ENCODE measurements at places on chromosomes 4 and X.

GRCh38 chr4:123488916-123489315 is 92.3 kb downstream of the SPRY1 start:
- DNase-seq, result no peak

- no peak for DNase-seq
These were observed 504.6 kb downstream of the KCTD8 start for GRCh38 chr4:43943998-43944397.

- no peak for DNase-seq
These were observed 1239.4 kb downstream of the TECRL start for GRCh38 chr4:63169836-63170235.

- DNase-seq, result no peak
These were observed 412.9 kb upstream of the FMR1 start for GRCh38 chrX:147498796-147499195.

DNA sequence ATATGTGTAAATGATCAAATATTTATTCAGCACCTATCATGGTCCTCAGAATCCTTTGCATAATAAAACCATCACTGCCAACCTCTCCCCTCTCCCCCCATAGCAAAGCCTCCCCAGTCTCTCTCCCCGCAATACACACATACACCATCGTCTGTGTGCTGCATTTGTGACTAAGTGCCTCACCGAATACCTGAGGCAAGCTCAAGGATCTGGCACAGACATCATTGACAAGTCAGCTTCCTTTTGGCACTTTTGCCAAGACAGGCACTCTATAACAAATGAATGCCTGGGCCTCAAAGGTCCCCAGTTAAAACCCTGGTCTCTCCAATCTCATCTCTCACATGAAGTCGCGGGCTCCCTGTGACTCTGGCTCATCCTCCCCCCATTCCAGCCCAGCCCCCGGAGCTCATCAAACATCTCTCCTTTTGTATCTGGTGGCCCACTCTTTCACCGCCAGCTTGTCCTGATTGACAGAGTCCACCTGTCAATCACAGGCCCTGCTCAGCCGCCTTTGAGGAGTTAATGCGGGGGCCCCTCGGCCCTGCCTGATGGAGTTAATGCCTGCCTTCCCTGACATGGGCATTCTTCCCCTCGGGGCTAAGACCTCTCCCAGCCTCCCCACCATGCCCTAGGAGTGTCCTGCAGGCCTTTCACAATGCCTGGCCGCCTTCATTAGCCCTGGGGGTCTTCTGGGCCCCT is 135.8 kb upstream of the ATP6AP2 start:
- no peak for DNase-seq

DNA sequence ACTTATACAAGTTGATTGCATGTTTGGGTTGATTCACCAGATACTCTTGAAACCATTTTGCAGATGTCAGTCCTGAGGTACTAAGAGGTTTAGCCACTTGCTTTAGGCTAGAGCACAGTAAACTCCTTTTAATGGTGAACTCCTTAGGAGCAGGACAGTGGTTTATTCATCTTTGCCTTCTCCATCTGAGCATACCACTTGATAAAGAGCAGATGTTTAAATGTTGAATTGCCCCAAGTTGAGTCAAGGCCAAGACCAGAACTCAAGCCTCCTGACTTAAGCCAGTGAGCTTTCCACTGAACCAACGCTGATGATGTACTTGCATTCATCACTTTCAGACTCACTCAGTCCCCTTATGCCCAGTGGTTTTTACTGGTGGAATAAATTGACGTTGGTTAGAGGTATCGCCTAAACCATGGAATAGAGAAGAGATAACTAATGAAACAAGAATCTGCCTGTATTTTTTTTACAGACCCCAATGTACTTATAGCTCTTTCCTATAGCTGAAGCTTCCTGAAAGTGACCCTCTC is 7.5 kb downstream of the DAPP1 start:
- no peak for DNase-seq

GRCh38 chr4:142353149-142353738 is 492.9 kb downstream of the INPP4B start:
- DNase-seq, result no peak

GRCh38 chrX:74521961-74522751 is 92.3 kb downstream of the RLIM start:
- no peak for DNase-seq

GRCh38 chrX:15947648-15948317 is 93.2 kb upstream of the AP1S2 start:
- no peak for DNase-seq

- no peak for DNase-seq
These were observed 186.9 kb downstream of the NR3C2 start for GRCh38 chr4:148255344-148255720.

DNA sequence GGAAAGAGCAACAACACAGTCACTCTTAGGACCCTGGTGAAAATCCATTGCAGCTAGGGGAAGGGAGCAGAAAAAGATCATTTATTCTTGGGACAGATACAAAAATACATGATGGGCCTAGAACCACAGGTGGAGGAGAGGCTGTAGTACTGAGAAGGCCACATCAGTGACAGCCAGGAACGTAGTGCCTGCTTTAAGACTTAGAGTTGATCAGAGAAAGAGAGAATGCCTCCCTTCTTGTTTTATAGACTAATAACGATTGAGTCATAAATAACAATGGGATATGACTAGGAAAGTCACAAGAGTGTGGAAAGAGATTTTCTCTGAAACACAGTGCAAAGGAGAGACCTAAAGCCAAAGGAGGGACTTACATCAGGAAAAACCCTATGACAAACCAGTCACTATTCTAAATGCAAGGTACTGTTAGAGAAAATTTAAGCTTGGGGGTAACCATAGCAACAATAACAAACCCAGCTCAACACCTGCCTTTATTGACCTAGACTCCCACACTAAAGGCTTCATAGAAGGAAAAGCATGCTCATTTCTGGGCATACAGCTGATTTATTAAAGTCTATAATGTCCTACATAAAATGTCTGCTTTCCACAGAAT is 1015.0 kb upstream of the GRID2 start:
- DNase-seq, result no peak

GRCh38 chr4:136810626-136811025 is 721.7 kb downstream of the PCDH18 start:
- DNase-seq, result no peak

GRCh38 chr4:186932631-186933187 is 209.1 kb upstream of the FAT1 start:
- no peak for DNase-seq

DNA sequence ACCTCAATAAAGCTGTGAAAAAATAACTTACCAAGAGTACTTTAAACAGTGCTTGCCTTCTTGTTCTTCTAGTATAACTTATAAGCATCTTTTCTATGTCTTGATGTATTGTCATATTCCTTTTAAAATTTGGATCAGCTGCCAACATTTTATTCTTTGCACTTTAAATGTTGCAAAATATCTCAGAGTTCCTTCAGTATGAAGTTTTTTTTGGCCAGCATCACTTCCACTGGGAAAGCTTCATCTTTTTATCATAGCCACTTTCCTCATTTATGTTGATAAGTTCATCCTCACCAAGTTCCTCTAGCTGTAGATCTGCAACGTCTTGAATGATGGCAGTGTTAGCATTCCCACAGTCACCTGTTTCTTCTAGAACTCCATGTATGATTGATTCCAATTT is 24.2 kb downstream of the CXorf58 start:
- DNase-seq, result no peak

GRCh38 chr4:53732661-53733060 is 141.4 kb upstream of the LNX1 start:
- DNase-seq, result no peak

GRCh38 chr4:154464654-154465053 is 26.9 kb downstream of the DCHS2 start:
- no peak for DNase-seq

DNA sequence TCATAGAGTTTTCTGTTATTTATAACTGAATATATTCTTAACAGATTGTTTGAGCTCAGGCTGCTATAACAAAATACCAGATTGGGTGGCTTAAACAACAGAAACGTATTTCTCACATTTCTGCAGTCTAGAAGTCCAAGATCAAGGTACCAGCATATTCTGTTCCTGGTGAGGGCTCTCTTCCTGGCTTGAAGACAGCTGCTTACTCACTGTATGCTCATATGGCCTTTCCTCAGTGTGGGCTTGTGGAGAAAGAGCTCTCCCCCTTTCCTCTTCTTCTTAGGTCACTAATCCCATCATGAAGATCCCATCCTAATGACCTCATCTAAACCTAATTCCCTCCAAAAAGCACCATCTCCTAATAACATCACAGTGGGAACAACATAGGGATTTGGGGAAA is 117.8 kb downstream of the RASGEF1B start:
- DNase-seq, result no peak

DNA sequence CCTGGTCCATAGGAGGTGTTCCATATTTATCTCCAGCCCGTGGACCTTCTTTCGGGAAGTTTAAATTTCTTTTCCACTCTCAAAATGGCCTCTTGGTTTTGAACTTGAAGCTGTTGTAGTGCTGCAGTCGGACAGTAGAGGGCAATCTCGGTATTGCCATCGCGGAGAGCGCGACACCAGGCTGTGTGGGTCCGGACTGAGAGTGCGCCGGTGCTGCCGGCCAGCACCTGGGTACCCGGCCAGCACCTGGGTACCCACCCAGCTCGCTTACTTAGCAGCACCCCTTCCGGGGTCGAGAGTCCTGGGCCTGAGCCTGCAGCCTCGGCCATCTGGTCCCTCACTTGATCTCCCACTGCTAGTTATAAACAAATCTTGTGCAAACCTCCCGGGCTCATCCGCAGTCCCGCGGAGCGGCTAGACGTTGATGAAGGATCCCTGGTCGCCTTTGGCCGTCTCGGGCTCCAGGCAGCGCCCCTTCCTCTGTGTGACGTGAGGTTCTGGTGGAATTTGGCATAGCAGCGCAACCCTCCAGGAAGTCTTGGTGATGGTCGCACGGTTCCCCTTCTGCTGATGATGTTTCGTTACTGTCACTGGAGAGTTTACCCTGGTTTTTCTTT is 18.0 kb downstream of the FAM9A start:
- no peak for DNase-seq

- no peak for DNase-seq
These were observed at the start of gene ASMTL for GRCh38 chrX:1452516-1453394. Gene ASMTL (minus strand): TSS chrX:1452909. CDS start chrX:1452840, 69 bp downstream.

DNA sequence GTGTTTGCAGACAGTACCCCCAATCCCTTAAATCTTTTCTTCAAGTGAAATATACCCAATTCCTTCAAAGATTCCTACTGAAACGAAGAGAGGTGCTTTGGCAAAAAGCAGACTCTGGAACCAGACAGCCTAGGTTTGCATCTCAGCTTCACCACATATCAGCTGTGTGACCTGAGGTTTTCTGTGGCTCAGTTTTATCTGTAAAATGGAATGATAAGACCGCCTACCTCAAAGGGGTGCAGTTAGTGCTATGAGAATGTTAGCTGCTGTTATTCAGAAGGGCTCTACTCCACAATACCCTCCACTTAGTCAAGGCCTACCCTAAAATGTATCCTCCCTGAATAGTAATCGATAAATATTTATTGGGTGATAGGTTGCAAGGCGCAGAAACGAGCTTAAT is 664 bp downstream of the PIR start:
- no peak for DNase-seq
